Thoracic aorta (tissue), 2 donors: ENCODE measurements at places on chromosomes 12 and 14. TPM values are rescaled to one million over a fixed set of nuclear protein-coding genes. Genes with fewer than 3 reads are reported as not detected.

DNA sequence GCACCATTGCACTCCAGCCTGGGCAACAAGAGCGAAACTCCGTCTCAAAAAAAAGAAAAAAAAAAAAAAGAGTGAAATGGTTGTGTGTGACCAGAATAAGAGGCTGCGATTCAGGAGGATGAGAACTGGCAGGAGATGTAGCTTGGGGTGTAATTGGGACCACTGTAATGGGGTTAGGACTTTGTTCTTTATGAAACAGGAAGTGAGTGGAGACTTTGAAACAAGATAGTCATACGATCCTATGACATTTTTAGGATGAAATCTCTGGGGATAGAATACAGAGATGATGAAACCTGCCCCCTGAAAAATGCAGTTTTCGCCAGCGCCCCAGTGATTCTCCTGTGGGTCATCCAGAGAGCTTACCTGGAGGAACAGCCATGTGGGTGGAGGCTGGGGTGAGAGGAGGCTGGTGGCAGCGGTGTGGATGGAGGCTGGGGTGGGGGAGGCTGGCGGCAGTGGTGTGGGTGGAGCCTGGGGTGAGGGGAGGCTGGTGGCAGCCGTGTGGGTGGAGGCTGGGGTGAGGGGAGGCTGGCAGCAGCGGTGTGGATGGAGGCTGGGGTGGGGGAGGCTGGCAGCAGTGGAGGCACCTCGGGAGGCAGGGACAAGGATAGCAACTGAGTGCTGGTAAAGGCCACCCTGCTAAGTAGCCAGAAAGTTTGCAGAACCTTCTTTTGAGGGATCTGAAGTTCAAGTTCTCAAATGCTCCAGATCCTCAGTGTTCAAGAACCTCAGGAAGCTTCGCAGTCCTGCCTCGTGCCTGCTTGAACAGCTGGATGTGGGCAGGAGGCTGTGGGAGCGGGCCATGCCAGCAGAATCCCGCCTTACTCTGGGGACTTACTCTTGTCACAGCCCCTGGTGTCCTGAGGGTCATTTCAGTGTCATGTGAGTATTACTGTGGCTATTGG, 20.2 kb downstream of the FBXL14 start:
- no peak for DNase-seq

The JAG2 gene
- total RNA-seq: 8.8 TPM

The GMPR2 gene
- total RNA-seq: 39.2 TPM

DNA sequence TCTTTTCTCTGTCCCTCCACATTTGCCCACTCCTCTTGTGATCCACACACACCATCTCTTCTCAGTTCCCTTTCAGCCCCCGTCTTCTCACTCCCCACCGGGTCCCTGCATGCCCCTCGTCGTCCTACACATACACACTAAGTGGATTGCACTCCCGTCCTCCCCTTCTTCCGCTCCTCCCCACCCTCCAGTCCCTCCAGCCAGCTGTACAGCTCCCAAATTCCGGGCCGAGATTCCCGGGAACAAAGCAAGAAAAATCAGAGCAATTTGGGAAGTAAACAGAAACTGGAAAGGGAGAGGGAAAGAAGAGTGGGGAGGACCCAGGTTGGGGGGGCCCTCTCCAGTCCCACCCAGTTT, 282 bp upstream of the IGFBP6 start:
- DNase-seq: no peak

DNA sequence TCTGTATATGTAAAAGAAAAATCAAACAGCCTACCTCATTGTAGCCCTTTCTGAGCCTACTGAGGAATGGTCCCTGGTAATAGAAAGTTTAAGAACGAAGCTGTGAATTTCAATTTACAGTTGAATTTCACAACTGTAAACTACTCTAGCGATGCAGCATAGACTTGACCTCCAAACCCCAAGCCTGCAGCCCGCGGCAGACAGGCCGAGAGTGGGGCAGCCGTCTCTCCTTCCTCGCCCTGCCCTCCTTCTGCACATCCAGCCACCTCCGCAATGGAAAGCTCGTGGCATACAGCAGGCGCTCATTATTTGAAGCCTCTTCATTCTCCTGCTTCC, 15.3 kb downstream of the RNASE2 start:
- no peak for DNase-seq

The TAPBPL gene
- 23.7 TPM for total RNA-seq
